Activated naive CD8-positive, alpha-beta T cell treated with anti-CD3 and anti-CD28 coated beads, Interleukin-2, amount 50 U/mL, for 16 hours (primary cell): ENCODE measurements at places on chromosomes 7 and 10.

DNA sequence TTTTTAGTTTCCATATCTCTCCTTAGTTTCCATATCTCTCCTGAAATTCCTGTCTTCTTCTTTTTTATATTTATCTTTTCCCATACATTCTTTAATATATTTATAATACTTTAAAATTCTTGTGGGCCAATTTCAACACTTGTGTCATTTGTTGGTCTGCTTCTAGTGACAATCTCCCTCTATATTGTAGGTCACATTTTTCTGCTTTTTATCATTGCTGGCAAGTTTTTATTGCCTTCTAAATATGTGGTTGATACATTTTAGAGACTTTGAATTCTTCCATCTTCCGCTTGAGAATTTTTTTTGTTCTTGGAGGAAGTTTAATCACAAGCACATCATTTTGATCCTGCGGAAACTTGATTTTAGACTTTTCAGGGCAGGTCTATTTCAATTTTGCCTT, 26.0 kb upstream of the OPN4 start:
- no peak for DNase-seq

- DNase-seq, result no peak
These were observed 81.2 kb upstream of the PPIF start for GRCh38 chr10:79266084-79266483.

DNA sequence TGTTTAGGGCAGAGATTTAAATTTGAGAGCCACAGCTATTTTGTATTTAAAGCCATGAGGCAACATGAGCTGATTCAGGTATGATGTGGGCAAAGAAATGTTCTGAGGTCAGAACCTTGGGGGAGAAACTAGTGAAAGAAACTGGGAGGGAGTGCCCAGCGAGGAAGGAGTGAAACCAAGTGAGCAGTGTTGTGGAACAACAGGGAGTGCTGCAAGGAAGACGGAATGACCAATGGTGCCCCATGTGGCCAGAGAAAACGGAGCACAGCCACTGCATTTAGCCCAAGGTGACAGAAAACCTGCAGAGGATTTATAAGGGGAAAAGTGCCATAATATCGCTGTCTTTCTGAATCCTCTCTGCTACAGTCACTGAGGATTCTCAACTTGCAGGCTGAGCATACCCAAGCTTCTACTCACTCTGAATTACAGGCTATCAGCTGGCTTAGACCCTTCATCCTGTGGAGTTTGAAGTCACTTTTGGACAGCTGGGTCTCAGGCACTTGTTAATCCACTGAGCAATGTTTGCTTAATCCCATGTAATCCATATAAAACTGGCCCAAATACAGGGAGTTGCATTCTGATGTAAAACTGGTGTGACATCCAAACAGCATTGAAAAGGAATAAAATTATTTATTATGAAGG, 777.3 kb downstream of the CCSER2 start:
- DNase-seq, result no peak

DNA sequence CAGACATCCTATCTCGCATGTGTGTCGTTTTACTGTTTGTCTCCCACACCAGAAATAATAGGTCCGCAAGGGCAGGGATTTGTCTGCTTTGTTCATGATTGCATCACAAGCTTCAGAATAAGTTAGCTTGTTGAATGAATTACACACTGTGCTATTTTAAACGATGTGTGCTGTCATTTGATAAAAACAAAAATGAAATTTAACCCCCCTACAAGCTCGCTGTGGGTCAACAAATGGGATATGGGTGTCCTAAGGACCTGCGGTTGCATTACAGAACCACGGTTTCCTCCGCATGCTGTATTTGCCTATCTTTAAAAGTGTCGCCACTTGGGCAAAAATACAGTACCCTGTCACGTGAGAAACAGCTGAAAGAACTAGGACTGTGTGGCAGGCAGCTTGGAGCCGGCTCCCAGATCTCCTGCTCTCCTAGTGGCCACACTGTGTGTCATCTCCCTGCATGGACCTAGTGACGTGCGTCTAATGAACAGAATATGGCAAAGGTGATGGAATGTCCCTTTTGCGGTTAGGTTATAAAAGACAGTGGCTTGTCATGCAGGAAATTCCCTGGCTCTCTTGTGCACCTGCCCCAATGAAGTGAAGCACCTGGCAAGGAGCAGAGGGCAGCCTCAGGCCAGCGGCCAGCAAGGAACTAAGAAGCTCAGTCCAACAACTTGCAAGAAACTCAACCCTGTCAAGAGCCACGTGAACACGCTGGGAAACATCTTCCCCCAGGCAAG, 32.9 kb upstream of the CRYGN start:
- no peak for DNase-seq

- no peak for DNase-seq
These were observed 97.7 kb upstream of the FAM204A start for GRCh38 chr10:118439824-118440223.

GRCh38 chr10:27052656-27053055, 47.6 kb downstream of the ANKRD26 start:
- DNase-seq, result no peak

DNA sequence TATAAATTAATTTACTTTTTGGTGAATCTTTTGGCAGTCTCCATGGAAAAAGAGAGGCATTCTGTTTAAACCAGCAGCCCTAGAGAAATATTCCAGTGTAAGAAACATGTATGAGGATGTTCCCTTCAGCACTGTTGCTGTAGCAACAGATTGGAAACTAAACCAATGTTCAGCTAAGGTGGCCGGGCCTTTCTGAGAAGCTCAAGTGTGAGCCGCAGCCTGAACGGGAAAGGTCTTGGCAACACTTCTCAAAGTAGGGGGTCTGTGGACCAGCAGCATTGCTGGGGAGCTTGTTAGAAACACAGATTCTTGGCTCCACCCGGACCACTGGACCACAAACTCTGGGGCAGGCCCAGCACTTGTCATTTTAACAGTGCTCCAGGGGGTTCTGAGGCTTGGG, 36.2 kb downstream of the RAMP3 start:
- no peak for DNase-seq

- DNase-seq, result no peak
These were observed 27.6 kb upstream of the RUFY2 start for GRCh38 chr10:68434657-68435056.

DNA sequence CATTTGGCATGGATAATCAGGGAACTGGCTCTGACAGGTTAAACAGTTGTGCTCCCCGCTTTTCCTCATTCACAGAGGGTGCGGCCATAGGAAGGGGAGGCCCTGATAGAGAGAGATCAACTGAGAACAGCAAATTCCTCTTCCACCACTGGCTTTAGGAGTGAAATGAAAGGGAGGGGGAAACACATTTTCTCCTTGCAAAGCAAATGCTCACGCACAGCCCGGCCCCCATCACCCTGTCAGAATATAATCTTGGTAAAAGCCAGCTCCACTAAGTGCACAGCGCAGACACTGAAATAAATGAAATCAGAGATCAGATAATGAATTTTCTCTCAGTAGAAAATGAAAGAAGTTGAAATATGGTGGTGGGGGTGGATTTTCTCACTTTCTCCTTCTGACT, 187.2 kb downstream of the GLI3 start:
- no peak for DNase-seq

GRCh38 chr10:59557642-59558041, 152.0 kb downstream of the SLC16A9 start:
- DNase-seq, result no peak

DNA sequence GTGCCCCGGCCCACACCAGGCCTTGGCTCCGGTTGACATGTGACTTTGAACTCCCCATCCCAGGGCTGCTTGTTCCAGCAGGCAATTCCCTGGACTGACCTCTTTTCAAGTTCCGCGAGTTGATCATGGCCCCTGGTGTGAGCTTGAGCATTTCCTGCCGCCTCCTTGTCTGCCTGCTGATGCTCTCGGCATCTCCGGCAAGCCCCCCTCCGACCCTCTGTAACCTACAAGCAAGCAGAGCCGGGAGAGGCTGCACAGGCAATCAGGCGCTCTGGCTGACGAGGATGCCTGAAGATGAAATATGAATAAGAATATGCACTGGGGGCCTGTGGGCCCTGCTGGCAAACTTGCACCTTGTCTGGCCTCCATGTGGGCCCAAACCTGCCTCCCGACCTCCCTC, 304.9 kb upstream of the MKI67 start:
- no peak for DNase-seq

DNA sequence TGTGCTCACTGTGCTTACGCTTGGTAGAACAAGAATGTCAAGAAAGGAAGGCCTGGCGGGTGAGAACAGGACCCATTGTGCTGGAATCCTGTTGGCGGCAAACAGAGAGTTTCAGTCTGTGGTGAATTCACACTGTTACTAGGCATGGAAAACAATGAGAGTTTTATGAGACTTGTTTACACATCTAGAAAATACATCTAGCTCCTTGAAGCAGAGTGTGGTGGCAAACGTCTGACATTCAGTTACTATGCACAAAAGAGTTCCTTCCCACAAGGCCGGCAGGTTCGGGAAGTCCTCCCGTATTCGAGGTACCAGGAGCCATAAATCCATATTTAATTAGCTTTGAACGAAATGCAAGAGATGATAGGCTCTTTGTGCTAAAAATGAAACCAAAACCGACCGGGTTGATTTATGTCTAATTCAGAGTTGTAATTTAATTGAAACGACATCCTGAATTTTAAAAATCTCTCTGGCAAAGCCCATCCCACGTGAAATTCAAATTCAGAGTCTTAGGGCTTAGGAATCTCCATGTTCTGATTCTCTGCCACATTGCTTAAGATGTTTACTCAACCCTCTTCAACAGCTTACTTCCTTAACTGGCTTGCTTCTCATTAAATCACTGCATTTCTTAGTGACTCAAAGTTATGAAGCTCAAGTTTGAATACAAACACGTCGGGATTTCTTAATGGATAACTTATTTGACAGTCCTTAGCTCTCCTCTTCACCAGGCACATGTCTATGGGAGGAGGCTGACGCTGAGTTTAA, 299.9 kb upstream of the PITRM1 start:
- no peak for DNase-seq

- DNase-seq, result no peak
These were observed 103.8 kb downstream of the XRCC2 start for GRCh38 chr7:152572101-152572500.
